ENCODE measurements at places on chromosomes 3 and 15.

- DNase-seq = no peak
Measured at GRCh38 chr3:54146506-54147239, 24.3 kb downstream of the CACNA2D3 start.

DNA sequence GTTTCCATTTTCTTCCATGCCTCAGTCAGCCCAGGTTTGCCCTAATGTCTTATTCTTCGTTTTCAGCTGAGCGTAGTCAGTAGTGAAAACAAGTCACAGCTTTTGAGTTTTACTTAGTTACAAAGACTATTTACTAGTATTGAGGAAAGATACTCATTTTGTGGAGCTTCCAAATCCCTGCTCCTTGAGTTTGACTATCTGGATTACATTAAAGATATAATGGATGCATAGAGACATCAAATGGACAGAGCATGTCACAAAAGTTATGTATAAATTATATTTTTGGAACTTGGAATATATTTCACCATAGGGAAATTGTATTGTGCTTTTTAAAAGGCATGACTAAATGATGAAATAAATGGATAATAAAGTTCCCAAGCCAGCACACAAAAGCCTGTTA lies 54.6 kb upstream of the AKAP13 start:
- no peak for DNase-seq

- no peak for DNase-seq
Measured at GRCh38 chr3:41075975-41076374, 123.3 kb upstream of the CTNNB1 start.

GRCh38 chr3:16801698-16802097 lies 83.1 kb upstream of the PLCL2 start:
- DNase-seq = peak; percentile 36

DNA sequence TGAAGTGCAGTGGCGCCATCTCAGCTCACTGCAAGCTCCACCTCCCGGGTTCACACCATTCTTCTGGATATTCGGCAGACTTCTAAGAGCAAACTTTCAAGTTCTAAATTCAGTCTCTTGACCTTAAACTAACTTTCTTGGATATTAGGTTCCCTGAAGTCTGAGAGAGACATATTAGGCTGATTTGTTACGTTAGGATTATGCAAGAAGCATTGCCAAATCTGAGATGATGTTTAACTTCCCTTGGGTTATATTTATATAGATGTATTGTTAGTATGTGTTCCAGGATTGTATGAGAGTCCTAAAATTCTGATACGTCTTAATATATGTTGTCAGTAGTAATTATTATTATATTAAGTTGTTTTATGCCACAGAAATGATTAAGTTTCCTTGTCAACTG lies 80.1 kb downstream of the SLC6A1 start:
- no peak for DNase-seq

DNA sequence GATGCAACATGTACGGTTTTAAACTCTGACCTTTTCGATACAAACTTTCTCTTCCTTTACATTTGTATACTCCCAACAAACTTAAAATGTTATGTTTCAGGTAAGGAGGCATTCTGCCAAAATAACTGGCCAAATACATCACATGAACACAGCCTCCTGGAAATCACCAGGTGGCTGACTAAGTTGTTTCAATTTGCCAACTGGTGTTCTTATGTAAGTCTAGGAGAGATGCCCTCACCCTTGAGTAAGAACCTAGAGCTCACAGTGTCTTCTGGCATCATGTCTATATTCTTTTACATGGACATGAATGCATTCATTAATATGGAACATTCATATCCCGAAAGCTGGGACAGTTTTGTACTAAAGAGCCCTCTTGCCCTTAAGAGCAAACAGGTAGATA lies 341.1 kb upstream of the NR2F2 start:
- no peak for DNase-seq

GRCh38 chr3:127083778-127084397 lies 101.0 kb downstream of the PLXNA1 start:
- no peak for DNase-seq

DNA sequence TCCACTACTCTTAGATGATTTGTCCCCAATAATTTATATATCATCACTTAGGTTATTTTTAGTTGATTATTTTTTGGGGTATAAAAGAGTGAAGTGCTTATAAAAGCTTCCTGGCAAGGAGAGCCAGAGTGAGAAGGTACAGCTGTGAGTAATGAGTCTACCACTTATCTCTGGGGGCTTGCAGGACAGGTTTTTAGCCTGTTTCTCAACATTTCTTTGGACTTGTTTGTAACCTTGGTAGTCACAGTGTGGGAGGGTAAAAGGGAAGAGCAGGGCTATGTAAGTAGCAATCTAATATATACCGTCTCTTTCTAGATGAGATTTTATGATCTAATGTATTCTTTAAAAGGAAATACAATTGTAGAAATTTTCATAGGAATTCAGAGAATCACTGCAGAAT lies 321.3 kb upstream of the GOLIM4 start:
- DNase-seq = no peak

DNA sequence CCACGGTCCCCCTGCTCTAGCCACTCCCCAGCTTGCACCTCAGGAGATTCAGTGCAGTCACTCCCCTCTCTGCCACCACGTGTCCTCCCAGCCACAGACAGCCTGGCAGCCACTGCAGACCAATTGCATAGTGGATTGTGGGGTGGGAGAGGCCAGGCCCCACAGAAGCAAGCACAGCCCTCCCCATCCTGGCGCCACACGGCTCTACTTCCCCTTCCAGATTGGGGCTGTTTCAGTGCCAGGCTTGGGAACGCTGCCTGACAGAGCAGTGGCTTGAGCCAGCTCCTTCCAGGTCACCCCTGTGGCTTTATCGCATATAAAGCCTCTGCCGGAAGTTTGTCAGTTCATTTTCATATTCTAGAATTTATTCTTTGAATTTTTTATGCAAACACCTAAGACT lies 90.7 kb downstream of the TMEM266 start:
- DNase-seq = no peak

DNA sequence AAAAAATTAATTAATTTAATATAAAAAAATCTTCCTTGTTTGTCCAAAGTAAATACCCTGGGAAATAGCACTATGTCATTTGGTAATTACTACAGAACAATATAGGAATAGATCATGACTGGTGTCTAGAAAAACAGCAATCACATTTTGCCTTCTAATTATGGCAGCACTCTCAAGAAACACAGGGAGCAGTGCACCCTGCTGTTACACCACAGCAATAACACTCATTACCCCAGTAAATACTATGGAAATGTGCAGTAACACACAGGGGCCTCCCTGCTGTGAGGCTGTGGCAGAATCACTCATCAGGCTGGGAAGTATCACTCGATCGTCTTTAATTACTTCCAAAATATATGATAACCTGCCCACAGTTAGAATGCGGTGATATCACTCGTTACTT lies 646.0 kb downstream of the TUSC7 start:
- DNase-seq = peak; percentile 4

GRCh38 chr3:112967828-112968227 lies 7.1 kb downstream of the CD200R1 start:
- DNase-seq = no peak

DNA sequence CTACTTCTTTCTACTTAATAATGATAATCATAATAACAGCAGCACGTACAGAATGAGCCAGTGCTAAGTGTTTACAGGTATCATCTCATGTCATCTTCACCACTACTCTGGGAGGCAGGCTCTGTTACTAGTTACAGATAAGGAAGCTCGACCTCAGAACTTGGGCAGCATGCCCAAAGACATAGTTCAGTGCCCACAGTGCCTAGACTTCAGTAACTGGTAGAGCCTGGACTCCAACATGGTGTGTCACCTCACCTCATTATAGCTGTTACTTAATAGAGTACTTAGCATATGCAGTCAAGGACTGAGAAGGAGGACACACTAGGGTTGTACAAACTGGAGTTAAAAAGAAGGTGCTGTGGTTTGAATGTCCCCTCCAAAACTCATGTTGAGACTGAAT lies 7.6 kb downstream of the GADL1 start:
- no peak for DNase-seq

DNA sequence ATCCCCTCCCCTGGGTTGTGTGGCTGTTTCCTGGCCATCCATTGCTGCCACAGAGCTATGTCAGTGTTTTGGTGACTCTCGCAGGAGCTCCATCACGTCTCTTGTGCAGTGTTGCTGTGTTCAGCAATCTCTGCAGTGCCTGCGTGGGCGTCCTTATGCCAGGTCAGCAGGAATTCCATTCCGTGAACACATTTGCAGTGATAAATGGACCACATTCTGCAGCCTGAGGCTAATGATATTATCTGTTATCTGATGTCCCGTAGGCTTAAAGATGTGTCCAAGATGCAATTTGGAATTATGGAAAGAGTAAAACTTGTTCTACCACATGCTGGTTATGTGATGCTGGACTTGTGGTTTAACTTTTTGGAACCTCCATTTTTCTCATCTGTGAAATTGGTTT lies 25.5 kb upstream of the COL6A6 start:
- no peak for DNase-seq

- DNase-seq = no peak
Measured at GRCh38 chr15:55279100-55279745, 10.4 kb downstream of the RAB27A start.

GRCh38 chr15:99154271-99154670 lies 49.4 kb downstream of the SYNM start:
- no peak for DNase-seq

- DNase-seq = no peak
Measured at GRCh38 chr3:125115640-125116039, 59.8 kb upstream of the HEG1 start.

DNA sequence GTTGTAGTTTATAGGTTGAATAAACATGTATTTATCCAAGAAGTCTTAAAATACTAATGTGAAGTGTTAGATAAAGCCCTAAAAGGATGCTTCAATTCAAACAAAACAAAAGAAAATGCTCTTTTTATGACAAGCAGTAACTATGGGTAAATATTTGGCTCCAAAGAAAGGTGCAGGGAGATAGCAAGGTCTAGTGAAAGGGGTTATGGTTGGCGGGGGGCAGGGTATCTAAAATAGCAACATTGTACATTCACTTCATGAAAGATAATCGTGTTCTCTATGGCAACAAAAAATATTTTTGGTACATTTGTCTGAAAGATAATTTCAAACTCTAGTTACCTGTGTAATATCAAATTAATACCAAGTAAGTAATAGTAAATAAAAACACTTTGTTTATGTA lies 149.5 kb downstream of the FGF12 start:
- DNase-seq = no peak

GRCh38 chr3:142104763-142105162 lies 44.6 kb downstream of the TFDP2 start:
- no peak for DNase-seq

DNA sequence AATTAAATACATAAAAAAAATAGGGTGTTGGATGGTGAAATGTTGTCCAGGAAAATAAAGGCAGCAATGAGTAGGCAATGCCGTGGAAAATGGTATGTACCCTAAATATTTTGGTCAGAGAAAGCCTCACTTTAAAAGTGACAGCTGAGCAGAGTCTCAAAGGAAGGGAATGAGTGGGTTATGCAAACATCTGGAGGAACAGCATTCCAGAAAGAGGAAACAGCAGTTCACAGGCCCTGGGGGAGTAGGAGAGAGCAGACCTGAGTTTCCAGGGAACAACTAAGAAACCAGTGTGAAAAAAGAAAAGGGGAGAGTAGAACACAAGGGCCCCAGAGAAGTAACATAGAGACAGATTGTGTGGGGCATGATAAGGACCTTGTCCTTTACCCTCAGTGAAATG lies 230.0 kb upstream of the CNTN3 start:
- no peak for DNase-seq

DNA sequence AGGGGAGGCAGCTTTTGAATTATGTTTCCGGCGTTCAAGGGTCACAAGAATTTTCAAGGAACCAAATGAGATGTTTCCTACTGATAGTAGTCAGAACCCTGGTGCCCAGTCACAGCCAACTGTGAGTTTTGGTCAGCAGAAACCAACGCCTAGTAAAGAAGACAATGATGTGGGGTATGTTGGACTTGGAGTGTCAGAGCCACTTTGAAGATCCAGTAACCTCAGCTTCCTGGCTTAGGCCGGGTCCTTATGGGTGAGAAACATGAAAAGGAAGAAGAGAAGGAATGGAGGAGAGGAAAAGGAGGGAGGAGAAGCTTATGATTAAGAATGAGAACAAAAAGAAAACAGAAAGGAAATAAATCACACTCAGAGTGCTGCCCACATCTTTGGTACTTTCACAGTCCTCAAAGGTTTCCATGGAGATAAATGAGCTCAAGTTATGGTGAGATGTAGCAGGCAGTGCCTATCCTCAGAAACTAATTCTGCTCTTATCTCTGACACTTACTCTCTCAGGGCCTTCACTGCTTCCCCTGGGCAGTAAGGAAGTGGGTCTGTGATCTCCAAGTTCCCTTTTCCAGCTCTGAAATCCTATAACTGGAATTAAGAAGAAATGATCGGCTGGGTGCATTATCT lies 2.0 kb upstream of the MCF2L2 start:
- DNase-seq = peak; percentile 58

DNA sequence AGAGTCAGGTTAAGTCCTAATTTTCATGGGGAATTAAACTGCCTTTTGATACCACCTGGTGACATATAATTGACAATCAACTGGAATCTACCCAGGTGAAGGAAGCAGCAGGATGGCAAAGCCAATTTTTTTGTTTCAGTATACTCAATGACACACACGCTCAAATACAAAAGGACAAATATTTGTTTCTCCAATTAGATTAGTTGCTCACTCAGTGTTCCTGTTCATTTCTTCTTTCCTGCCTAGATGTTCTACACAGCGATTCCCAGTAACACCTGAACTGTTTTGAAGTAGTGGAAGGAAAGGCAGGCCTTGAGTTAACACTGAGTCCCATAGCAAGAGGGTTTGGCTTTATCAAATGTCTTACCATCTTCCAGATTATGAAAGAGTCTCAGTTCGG lies 157.5 kb downstream of the PDZRN3 start:
- DNase-seq = no peak

GRCh38 chr3:100032243-100032642 lies 82.1 kb downstream of the FILIP1L start:
- DNase-seq = no peak

DNA sequence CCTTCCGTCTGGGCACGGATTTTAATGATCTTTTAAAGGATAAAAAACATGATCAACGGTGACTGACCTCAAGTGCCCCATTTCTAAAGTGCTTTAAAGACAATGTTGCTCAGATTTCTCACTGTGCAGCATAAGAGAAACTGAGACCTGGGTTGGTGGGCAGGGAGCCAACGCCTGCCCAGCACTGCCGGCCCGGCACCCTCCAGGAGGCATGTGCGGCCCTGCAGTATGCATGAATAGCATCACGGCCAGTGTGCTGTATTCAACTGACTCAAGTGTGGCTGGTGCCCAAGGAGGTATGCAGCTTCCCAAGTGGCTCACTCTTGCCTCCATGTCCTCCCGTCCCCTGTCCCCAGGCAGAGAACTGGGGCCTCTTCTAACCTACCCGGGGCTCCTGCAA lies 30.3 kb downstream of the SEC61A1 start:
- no peak for DNase-seq

Measured in Jurkat, Clone E6-1 (cell line).